ENCODE measurements at places on chromosomes 3 and 15.

DNA sequence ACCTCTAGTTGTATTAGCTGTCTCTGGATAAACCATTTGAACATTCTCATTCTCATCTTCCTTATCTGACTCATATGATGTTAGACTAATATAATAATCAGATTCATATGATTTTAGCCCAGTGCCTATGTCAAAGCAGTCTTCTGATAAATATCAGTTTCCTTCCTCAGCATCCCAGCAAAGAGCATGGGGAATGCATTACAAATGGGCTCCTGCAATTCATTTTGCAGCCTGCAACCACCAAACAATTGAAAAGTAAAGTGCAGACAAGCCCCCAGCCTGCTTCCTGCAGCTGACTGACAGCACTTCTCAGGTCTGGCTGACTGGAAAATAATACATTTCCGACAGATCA is 78.2 kb upstream of the STAC start:
- DNase-seq = no peak

DNA sequence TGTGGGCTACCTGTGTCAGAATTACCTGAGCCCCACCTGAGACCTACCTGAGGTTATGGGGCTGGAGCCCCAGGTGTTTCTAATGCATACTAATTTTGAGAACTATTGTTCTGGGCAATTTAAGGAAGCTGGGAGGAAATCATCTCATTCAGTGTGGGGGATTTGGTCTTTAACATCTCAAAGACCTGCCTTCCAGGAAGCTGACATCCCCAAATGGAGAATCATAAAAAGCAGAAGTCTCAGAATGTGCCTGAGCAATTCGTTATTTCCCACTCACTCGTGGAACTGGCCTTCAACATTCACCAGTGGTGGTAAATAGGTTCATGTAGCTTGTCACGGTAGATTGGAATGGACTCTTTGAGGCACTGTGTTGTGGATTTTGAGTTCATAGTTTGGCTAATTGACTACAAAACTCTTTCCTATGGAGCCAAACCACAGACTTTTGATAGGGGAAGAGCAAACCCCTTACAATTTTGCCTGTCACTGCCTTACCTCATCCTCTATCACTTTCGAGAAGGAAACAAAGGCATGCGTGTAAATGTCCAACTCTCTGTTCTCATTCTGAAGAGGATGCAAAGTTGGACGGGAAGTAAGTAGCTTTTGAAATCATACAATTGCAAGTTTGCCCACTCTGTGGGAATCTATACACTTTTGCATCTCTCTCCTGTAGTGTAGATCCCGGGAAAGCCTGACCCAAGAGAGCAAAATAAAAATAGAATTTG is 521.0 kb upstream of the MDFIC2 start:
- DNase-seq = no peak

GRCh38 chr15:93231261-93231925 is 142.4 kb upstream of the RGMA start:
- peak; percentile 66 for DNase-seq

DNA sequence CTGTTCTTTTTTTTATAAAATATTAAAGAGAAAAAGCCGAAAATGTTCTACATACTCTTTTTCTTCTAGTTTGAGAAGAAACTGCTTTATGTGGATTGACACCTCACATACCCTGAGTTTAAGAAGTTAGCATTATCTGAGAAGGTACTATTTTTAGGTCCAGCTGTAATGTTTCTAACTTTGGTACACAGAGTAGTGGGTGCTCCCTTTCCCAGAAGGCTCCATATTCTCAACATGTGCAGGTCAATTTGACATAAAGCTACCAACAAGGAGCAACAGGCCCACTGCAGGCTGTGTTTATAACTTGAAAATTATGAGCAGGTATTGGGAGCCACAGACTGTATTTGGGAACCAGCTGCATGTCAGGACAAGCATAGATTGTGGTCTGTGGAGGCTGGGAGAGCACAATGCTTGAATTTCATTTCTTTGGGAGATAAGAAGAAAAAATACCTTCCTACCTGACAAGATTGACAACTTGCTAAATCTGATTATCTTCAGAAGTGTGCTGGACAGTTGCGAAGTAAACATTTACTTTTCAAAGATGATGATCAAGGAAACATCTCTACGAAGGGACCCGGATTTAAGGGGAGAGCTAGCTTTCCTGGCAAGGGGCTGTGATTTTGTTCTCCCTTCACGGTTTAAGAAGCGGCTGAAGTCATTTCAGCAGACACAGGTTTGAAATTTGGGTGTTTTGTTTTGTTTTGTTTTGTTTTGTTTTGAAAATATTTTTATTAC is 57.2 kb downstream of the PPP2R3A start:
- DNase-seq = no peak

DNA sequence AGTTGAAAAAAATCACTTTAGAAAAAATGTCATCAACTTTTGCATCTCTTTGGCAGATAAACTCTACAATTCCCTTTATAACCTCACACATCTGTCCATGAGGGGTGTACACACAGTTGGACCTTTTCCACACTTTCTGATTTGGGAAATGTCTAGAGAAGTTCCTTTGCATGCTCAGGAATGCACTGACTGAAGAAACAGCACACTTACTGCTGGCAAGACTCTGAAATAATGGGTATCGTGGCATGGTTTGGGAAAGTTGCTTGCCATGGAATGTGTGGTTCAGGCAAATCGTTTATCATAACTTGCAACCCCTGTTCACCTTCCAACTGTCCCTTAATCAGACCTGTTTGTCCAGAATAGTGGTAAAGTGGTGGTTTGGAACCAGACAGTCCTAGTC is 135.3 kb upstream of the TGFBR2 start:
- no peak for DNase-seq

- peak; percentile 87 for DNase-seq
These were observed 46.8 kb upstream of the SLC6A1 start for GRCh38 chr3:10945683-10946287.

GRCh38 chr15:95324656-95325055 is 1005.8 kb upstream of the NR2F2 start:
- no peak for DNase-seq

GRCh38 chr3:7640787-7641186 is 779.9 kb downstream of the GRM7 start:
- DNase-seq = no peak

DNA sequence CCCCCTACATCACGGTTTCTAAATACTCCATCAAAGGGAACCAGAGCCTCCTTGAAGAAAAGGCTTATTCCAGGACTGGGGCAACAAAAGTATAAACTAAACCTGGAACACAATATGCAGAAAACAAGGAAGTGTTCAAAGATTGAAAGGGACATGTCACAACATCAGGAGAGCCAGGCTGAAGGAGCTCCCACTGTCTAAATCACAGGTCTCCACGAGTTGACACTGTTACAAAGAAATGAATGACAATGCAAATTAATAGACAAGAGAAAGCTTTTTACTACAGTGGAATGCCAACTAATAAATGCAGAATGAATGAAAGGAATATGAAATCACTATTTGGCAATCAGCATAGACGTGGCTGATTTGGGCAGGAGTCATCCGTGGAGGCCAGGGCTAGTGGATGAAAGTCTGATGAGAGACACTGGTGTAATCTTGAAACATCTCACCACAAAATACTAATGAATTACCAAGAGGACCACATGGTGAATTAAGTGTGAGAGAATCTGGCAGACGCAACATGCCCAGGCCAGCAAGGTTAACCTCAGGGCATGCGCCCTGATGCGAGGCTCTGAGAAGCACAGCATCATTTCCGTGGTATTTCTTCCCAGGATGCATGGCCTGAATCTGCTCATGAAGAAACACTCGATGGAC is 123.8 kb upstream of the TJP1 start:
- no peak for DNase-seq

GRCh38 chr15:43808960-43809678 is 8.7 kb downstream of the HYPK start:
- no peak for DNase-seq

GRCh38 chr3:159902546-159903314 is 85.9 kb upstream of the IL12A start:
- DNase-seq = peak; percentile 61

All from islet precursor cell (in vitro differentiated cells).